Activated CD4-positive, alpha-beta memory T cell treated with anti-CD3 and anti-CD28 coated beads for 36 hours (primary cell): ENCODE measurements at places on chromosomes 7 and 10. TPM values are rescaled to one million over a fixed set of nuclear protein-coding genes. Genes with fewer than 3 reads are reported as not detected.

DNA sequence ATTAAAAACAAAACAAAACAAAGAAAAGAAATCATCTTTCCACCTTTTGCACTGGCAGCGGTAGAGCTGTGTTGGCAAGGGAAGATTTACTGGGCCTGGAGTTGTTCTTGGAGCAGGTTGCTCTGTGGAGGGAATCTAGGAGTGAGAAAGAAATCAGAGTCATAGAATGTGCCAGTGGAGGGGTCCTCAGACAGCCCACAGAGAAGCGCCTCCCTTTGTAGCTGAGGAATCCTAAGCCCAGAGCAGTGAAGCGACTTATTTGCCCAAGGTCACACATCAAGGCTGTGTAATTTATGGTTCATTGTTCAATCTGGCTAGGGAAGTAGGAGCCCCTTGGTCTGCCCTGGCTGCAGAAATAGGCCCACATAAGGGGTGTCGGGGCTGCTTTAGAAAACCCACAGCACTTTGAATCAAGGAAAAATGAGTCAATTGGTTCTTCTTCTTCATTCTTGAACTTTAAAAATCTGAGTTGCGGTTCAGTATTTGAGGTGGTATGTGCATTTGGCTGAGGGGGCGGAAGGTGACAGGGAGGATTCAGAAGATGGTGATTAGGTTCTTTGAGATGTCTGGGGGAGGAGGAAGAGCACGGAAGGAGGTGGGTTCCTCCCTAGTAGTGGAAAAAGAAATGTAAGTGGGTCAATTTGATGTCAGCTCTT is 253.7 kb downstream of the PTEN start:
- peak; percentile 74 for DNase-seq

DNA sequence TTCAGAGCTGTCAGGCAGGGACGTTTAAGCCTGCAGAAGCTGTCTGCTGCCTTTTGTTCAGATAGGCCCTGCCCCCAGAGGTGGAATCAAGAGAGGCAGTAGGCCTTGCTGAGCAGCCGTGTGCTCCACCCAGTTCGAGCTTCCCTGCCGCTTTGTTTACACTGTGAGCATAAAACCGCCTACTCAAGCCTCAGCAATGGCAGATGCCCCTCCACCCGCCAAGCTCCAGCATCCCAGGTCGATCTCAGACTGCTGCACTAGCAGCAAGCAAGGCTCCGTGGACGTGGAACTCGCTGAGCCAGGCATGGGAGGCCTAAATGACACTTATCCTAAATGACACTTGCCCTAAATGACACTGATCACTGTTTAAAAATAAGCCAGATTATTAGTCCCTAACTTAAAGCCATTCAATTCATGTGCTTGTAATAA is 6.8 kb upstream of the ASB15 start:
- no peak for DNase-seq

GRCh38 chr10:24262929-24263590 is 54.1 kb downstream of the KIAA1217 start:
- DNase-seq: no peak

DNA sequence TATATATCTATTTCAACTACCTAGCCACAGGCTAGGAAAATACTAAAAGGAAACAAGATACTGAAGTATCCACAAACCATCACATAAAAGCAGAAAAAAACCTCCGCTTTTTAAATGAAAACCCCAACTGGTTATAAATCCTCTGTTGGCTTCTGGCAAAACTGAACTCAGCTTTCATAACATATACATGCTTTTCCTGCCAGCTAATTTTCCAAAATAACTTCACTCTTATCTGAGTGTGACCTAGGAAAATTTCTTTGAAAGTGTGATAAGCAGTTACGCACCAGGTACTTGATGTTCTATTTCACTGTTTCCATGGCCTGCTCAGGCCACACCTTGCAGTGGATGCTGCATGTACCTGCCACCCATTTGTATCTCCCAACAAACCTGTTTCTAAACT is 11.8 kb downstream of the FAM3C start:
- no peak for DNase-seq

GRCh38 chr7:25714013-25714412 is 438.0 kb upstream of the NFE2L3 start:
- DNase-seq: no peak

DNA sequence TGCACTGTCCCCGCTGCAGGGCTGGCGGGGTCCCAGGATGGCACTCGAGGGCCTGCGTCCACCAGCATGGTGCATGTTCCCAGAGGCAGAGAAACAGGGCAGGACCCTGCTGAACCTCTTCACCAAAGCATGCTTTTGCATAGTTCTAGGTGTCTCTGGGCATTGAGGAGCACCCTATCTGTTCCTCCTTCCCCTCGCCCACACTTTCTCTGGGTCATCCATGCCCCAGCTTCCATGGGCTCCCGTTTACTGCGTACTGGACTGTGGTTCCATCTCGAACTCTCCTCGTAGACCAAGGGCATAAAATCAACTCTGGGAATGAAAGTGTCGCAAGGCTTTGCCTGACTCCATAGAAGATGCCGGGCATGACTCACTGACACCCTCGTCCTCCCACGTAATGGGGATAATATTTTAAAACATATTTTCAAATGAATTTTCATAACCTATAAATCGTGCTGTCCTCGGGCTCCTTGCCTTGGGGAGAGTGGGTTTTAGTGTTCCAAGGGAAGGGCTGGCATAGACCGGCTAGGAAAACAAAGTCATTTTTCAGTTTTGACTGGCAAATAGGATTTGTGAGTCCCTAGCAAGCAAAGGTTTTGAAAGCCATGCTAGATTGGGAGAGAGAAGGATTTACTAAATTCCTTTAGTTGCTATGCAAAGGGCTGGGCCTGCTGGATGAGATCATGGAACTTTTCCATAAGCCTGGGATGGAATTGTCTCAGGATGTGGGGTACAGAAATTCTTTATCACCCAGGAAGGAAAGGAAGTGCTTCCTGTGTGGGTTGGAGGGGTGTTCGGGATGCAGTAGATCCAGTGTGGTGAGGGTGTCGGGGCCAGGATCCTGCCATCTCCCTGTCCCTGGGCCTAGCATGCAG is 498.7 kb upstream of the MKI67 start:
- DNase-seq: no peak

GRCh38 chr7:11592699-11593098 is 239.3 kb downstream of the THSD7A start:
- DNase-seq: no peak

GRCh38 chr10:11243425-11244222 is 226.0 kb downstream of the CELF2 start:
- no peak for DNase-seq

DNA sequence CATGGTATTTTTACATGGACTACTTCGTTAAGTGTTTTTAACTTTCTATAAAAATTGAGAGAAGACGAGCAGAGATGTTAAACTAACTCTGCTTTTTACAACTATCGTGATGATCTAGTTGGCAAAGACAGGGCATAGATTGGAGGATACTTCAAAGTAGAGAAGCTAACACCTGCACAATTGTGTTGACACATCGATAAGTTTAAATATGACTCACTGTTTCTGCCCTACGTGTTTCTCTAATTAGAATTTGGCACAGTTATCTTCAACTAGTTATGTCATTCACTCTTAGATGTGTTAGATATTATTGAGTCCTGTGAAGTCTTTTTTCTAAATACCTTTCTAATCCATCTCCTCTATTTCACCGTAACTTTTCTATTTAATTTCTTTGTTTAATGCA is 68.5 kb upstream of the FERD3L start:
- no peak for DNase-seq

- DNase-seq: no peak
Measured at GRCh38 chr7:142767451-142767850, 3.3 kb upstream of the PRSS2 start.

GRCh38 chr10:132597654-132598053 is 60.1 kb downstream of the INPP5A start:
- DNase-seq: no peak

The ASB10 gene
- not detected for total RNA-seq

The TMEM196 gene
- total RNA-seq: not detected

The FANK1 gene
- 0.50 TPM for total RNA-seq

The CALHM3 gene
- total RNA-seq: not detected

The ARMC3 gene
- total RNA-seq: not detected

The PLA2G12B gene
- total RNA-seq: not detected
